ENCODE measurements at places on chromosomes 2 and 18. TPM values are rescaled to one million over a fixed set of nuclear protein-coding genes. Genes with fewer than 3 reads are reported as not detected.

UGT1A4 gene
- not detected for total RNA-seq

CBLN2 gene
- total RNA-seq: 0.17 TPM

REG1B gene
- not detected for total RNA-seq

ANO7 gene
- 2.6 TPM for total RNA-seq

RIT2 gene
- total RNA-seq: not detected

Data from glutamatergic neuron (in vitro differentiated cells).